Hindlimb muscle (tissue), 1 donor: ENCODE measurements at places on chromosomes 12 and 14.

GRCh38 chr12:105253866-105254513 is 18.0 kb upstream of the APPL2 start:
- DNase-seq, result no peak

- DNase-seq, result no peak
These were observed 38.5 kb downstream of the C12orf75 start for GRCh38 chr12:105369014-105369413.

DNA sequence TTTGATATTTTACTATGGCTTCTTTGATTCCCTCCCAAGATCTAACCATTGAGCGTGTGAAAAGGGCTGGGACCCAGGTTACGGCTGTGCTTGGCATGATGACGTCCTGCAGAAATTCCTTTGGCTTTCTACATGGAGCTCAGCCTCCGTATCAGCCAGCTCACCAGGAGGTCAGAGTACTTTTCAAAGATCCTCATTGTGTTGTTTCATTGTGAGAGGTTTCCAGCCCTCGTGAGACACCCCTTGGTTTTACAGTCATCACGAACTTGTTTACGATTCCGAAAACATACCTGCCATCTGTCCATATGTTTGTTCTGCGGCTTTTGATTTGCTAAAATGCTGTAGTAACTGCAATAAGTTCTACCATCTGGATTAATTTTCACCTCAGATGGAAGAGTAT is 453.1 kb downstream of the TMEM121 start:
- no peak for DNase-seq

DNA sequence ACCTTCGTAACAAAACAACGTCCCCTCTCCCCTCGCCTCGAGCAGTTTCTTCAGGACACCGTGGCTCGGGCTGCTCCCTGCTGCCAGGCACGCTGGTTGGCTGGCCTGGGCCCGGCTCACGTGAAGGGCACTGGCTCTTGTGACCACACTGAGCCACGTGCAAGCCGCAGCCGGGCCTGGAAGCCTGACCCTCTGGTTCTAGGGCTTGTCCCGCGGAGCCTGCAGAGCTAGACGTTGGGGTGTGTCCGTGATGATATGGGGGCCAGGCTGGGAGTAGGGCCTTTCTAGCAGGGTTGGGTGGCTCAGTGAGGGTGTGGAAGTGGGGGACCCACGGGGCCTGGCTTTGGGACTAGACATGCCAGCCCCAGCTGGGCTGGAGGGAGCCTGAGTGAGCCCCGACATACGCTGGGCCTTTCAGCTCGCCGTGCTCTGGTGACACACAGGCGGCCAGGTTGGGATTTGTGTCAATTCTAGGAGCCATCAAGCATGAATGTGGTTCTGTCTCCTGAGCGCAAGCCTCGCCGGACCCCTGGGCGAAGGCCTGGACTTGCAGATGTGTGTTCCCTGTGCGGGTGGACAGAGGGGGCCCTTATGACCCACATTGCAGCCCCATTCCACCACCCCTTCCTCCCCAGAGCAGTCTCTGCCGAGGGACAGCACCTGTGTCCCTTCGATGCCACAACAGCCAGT is 13.6 kb upstream of the AMN start:
- DNase-seq, result no peak

- no peak for DNase-seq
These were observed 70.8 kb upstream of the TMCC3 start for GRCh38 chr12:94721173-94721572.

GRCh38 chr12:1808036-1808797 is 12.1 kb upstream of the LRTM2 start:
- DNase-seq, result no peak

DNA sequence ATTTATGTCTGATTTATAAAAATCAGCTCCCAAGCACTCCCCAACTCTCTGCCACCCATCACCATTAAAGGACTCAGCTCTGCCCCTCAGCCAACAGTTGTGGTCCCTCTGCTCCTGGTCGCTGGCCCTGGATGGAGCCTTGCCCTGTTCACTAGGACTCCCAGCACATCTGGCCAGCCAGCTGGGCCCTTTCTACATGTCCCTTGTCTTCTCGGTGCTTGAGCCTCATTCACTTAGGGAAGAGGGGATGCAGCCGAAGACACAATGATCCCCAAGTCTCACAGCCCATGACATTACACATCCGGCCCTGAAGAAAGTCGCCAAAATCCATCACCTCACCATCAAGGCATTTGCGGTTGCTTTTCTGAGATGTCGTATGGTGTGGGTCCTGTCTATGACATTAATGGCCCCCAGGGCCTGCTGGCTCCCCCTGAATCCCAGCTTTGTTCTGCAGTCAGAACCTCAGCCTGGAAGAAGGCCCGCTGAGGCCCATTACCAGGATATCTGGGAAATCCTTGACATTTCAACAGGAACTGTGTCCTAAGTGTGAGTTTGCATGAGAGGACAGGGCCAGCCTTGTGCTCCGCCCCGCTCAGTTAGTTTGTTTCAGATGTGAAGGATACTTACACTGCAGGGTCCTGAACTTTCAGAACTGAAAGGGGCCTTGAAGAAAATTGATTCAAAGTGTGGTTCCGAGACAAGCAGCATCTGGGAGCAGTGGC is 19.1 kb downstream of the TSPAN11 start:
- no peak for DNase-seq

- peak; percentile 29 for DNase-seq
These were observed 505.4 kb downstream of the CCER1 start for GRCh38 chr12:90449611-90450010.

- no peak for DNase-seq
These were observed 97.6 kb upstream of the SLC38A2 start for GRCh38 chr12:46470036-46470627.

DNA sequence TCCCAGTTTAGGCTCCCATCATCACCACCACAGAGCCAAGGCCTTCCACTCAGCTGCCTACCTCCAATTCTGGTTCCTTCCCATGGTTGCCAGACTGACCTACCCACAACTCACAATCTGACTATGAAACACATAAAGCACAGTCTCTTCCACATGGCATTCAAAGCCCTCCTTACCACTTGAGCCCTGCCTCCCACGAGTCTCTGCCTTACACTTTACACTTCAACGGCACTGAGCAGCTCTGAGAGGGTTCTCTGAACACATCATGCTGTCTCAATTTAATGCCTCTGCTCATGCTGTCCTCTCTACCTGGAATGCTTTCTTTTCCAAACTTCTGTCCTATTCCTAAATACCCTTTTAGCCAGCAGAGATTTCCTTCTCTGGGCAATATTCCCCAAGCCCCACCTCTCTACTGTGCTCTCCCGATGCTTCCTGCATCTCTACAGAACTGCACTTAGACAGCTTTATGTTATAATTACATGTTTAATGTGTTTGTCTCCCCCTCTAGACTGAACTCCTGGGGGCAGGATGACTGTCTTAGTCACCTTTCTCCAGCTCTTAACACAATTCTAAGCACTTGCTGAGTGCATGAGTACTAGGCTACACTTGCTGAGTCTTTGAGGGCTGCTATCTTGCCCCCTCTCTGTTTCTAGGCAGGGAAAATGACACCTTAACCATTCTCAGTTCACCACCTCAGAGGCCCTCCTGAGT is 23.5 kb downstream of the FMNL3 start:
- DNase-seq, result no peak

DNA sequence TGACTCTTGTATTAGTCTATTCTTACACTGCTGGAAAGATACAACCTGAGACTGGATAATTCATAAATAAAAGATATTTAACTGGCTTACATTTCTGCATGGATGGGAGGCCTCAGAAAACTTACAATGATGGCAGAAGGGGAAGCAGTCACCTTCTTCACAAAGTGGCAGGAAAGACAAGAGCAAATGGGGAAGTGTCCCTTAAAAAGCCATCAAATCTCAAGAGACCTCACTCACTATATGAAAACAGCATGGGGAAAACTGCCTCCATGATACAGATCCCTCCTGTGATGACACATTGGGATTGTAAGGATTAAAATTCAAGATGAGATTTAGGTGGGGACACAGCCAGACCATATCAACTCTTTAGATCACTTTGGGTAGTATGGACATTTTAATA is 83.7 kb downstream of the TMTC3 start:
- DNase-seq, result no peak

- DNase-seq, result no peak
These were observed 155.7 kb downstream of the KIF26A start for GRCh38 chr14:104293851-104294627.

- no peak for DNase-seq
These were observed 92.8 kb downstream of the TRAFD1 start for GRCh38 chr12:112218150-112218549.

DNA sequence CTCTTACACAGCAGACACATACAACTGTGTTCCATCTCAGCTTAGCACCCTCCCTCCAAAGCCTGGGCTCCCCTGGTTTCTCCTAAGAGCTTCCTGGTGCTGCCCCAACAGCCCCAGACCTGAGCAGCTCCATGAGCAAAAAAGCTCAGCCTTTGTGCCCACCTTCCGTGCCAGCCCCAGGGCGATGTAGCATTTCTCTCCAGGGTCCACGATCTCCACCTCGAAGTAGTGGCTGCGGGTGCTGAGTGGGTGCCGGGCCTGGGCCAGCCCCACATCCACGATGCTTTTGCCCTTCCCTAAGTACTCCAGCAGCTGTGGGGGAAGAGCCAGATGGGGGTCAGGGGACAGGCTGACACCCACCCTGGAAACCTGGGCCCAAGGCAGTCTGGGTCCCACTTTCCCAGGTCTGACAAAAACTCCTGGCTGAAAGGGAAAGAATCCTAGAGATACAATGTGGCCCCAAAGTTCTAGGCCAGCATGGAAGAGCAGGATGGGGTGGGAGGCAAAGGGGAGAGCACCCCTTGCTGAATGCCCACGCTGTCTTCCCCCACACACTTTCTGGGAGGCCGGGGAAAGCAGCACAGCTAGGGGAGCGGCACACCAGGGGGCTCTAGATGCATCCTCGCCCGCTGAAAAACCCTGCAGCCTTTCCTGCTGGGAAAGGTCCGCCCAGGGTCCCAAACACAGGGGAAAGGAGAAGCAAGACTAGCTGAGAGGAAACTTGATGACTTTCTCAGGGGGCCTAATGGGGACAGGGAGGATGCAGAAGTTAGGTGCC is 11.0 kb downstream of the SPRYD3 start:
- no peak for DNase-seq

- no peak for DNase-seq
These were observed at the start of gene PTPRB for GRCh38 chr12:70637303-70638085. PTPRB (minus strand) TSS chr12:70637429; CDS start chr12:70637395, 34 bp downstream.

DNA sequence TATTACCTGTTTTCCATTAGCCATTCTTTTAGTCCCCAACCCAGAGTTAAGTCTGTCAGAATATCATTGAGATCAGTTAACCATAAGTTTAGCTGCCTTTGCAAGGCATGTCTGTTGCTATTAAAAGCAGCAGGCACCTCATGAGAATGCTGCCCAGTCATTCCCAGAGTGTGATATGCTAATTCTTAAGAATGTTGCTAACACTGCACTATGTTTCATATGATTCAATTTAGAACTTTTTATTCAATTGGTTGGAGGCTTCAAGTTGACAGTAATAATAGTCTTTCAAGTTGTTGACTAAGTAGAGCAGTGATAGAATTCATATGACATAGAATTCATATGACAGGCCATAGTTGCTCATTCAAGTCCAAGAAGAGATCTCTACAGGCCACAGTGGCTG is 292.3 kb downstream of the FUT8 start:
- no peak for DNase-seq

DNA sequence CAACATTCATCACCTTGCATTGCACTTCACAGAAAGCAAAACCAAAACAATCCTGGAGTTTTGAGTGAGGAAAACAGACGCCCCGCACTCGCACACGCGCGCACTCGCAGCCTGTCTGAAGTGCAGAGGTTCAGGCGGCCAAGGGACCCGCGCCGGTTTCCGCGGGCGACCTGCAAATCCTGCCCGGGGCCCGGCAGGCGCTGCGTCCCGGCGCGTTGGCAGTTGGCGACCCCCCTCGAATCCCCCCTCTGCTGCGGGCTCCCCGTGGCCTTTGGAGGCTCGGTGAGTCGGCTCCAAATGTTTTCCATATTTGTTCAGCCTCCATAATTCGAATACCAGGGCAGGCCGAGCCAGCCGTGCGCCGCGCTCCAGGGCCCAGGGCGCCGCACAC is at the start of gene SSPN:
TSS of gene SSPN (plus strand) at position 324 of the 391 bp plus-strand sequence. CDS start 100 bp downstream, outside the sequence.
- DNase-seq, result peak; percentile 87

DNA sequence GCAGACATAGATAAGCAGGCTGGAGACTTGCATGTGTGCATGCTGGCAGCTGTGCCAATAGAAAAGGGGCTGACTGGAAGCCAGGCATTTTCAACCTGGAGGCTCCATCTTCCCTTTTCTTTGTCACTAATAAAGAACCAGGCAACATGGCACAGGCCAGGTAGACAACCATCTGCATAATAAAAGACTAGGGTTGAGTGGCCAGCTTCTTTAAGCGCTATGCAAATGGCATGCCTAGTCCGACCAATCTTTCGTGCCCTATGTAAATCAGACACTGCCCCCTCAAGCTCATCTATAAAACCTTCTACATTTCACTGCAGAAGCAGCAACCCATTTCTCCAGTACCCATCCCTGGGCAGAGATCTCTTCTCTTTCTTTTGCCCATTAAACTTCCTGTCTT is 4.6 kb upstream of the KLRC1 start:
- DNase-seq, result no peak

DNA sequence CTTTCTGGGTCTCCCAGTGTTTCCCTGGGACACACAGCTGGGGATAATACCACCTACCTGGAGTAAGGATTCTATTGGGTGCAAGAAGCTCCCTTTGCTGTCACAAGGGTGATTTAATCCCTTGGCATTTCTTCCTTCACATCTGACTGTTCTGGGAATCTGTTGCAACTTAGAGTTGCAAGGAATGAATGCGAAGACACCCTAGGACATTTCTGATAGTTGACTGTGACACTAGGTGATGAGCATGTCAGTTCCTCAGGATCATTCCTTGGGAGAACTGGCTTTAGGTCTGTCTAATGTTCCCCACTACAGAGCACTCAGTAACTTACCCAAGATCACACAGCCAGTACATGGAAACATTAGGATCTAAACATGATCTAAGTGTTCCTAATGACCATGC is 593.6 kb downstream of the NRXN3 start:
- DNase-seq, result no peak

DNA sequence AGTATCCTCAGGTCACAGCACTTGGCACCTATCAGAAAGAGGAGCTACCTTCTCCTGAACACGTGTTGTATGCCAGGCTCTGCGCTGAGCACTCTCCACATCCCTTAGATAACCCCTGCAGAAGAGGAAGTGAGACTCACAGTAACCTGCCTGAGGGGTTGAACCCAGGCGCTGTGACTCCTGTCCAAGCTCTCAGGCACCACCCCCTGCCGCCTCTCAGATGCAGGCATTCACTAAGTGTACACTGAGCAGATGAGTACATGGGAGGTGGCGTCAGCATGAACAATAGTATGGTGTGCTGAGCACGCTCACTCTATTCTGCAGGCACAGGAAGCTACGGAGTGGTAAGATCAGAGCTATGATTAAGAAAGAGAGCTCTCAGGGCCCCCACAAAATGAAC is 21.0 kb upstream of the RIC8B start:
- no peak for DNase-seq

GRCh38 chr12:52364901-52365489 is 2.3 kb downstream of the KRT85 start:
- no peak for DNase-seq

- DNase-seq, result peak; percentile 48
These were observed 97.4 kb downstream of the PLCZ1 start for GRCh38 chr12:18640321-18640955.

DNA sequence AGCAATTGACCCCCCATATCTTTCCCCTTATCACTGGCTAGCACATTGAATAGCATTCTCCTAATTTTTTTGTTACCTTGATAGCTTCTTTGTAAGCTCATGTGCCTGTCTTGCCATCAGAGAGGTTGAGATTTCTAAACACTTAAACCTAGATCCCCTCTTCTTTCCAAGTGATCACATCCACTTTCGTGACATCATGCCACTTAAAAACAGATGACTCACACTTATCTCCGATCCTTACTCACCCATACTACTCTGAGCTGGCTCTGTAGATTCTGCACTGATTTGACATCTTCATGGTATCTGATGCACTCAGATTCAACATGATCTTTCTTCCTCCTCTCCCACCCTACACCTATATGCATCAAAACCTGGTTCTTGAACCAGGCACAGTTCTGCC is 10.5 kb downstream of the GPR137C start:
- DNase-seq, result no peak
